Thyroid gland (tissue), 4 donors: ENCODE measurements at places on chromosomes 5 and 9. TPM values are rescaled to one million over a fixed set of nuclear protein-coding genes. Genes with fewer than 3 reads are reported as not detected.
A peak's percentile ranks its signal among the peaks of the same experiment; 100 is the strongest.

Gene CNTNAP3B
- total RNA-seq, result 20.3 TPM

- peaks cover 8% of the 10 kb centered on the region for H3K4me1 ChIP-seq
- no peaks in the 10 kb centered on the region for H3K36me3 ChIP-seq
- peak overlapping the region; percentile 97 for H3K27ac ChIP-seq
- no peaks in the 10 kb centered on the region for H3K27me3 ChIP-seq
These were observed 1.1 kb downstream of the RUSC2 start for GRCh38 chr9:35490910-35491465.

DNA sequence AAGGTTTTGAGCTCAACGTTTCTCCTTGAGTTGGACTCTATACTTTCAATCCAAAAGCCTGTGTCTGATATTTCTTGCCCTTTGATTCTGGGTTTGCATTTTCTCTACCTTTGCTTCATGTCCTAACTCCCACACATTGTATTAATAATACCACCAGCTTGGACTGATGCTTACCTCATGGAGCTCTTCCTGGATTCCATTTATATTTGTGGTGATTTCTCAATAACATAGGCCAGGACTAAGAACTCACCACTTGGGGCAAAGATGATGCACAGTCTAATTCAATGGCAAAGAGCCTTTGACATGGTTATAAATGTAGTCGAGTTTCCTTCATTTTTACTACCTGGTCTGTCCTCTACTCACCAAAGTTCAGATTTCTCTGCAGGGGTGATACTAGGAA is 27.5 kb upstream of the EFNA5 start:
- no peak overlapping the region for H3K27ac ChIP-seq
- H3K4me1 ChIP-seq, result no peaks in the 10 kb centered on the region
- H3K27me3 ChIP-seq, result no peaks in the 10 kb centered on the region
- no peak for DNase-seq

DNA sequence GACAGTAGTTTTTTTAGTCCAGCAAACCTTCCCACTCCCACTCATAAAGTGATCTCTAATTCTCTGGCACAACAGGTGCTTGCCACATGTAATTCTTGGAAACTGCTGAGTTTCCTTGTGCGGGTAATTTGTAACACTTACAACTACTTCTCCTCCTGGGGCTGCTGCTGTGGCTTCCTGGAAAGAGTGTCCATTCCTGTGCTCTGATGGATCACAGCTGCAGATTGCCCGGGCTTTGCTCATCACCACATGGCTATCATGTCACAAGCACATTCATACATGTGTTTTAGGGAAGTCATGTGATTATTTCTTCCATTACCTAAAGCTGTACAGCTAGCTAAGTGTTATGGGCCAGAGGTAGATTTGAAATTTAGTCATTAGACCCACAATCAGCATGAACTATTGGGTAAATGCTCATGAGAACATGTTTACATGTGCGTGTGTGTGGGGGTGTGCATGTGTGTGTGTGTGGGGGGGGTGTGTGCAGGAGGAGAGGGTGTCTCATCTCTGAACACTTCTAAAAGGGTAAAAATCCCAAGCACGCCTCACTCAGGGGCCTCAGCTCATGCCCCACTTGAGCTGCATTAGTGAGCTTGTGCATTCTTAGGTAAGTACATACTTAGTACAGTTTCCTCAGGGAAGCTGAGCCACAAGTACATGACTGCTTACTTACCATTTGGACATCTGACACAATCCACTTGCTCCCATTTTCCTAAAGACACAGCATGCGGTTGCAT is 118.1 kb upstream of the CCDC112 start:
- H3K36me3 ChIP-seq, result no peaks in the 10 kb centered on the region
- DNase-seq, result peak; percentile 12
- no peak overlapping the region for H3K4me3 ChIP-seq
- H3K4me1 ChIP-seq, result no peaks in the 10 kb centered on the region
- no peaks in the 10 kb centered on the region for H3K27me3 ChIP-seq

DNA sequence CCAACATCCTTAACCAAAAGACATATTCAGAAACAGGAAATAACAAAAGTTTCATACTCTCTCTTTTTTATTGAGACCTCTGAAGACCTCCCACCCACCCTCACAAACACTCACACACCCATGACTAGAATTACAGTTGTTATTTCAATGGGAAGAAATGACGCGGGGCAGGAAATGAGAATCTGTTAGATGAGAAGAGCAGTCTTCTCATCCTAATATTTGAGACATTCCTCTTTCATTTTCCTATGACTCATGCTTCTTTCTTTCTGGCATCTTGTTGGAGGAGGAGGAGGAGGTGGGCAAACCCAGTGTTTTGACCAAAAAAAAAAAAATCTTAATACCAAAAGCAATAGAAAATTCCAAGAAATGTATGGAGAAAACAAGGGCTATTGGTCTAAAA is 179.5 kb upstream of the TARS1 start:
- H3K36me3 ChIP-seq, result no peaks in the 10 kb centered on the region
- H3K27me3 ChIP-seq, result no peaks in the 10 kb centered on the region
- no peaks in the 10 kb centered on the region for H3K4me1 ChIP-seq
- H3K27ac ChIP-seq, result no peak overlapping the region
- no peak for DNase-seq
